ENCODE measurements at places on chromosomes 4 and X.

- DNase-seq, result peak; percentile 58
These were observed 98.8 kb upstream of the IQCM start for GRCh38 chr4:149914119-149915115.

DNA sequence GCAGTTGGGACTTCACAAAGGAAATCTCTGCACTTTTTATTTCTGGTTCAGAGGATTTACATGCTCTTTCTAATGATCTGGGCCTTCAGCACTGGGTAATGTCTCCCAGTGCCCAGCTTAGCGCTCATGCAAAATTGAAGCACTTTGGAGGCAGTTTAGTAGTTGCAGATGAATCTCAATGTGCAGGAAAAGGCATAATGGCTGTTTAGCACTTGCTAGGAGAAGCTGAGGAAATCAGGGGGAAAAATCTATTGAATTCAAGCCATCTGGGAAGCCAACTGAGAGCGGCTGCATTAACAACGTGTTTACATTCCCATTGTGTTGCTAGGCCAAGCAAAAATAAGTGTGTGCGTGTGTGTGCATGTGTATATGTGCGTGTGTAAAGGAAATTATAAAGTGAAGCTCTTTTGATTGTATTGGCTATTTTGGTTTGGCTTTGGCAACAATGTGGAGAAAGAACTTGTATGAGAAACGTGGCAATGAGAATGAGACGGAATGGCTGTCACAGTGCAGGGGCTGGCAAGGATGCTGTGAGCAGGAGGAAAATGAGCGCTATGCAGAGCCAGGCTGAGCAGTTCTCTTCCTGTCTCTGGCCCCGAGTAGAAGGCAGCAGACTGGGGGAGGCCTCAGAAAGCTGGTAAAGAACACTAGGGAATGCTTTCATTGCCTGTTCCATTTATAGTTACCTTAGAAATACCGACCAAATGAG, 231.5 kb downstream of the UNC5C start:
- DNase-seq, result no peak

- DNase-seq, result no peak
These were observed 3.8 kb downstream of the CPE start for GRCh38 chr4:165382640-165383039.

- no peak for DNase-seq
These were observed 163.9 kb upstream of the ADGRL3 start for GRCh38 chr4:61036071-61036684.

DNA sequence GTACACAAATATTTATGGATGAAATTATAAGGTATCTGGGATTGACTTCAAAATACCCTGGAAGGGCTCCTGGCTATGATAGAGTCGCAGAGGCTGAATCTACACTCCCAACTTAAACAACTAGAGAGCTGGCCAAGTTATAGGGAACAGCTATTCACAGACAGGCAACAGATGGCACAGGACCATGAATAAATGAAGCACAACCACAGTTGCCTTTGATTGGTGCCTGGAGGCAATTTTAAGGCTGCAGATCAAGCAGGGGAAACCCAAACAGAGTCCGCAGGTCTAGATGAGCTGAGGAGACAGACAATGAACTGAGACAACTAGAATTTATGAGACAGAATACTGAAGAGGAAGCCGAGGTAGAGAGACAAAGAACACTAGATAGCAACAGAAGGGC, 155.9 kb downstream of the EVC2 start:
- no peak for DNase-seq

GRCh38 chr4:109410776-109411175, 22.8 kb upstream of the SEC24B start:
- no peak for DNase-seq

DNA sequence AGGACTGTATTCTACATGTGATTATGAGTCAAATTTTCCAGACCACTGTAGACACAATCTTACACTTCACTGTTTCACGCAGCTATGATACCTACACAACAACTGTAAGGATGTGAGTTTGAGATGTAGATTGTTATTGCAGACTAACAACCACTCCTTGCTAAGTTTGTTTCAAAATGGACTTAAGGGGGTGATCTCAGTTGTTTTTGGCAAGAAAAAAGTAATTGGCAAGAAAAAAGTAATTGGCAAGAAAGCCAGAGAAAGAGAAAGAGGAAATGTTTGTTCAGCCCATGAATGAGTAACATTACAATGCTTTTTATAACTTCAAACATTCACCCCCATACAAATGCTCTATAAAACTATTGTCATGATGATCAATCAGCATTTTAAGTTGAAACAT, 466.4 kb downstream of the DMD start:
- DNase-seq, result no peak

DNA sequence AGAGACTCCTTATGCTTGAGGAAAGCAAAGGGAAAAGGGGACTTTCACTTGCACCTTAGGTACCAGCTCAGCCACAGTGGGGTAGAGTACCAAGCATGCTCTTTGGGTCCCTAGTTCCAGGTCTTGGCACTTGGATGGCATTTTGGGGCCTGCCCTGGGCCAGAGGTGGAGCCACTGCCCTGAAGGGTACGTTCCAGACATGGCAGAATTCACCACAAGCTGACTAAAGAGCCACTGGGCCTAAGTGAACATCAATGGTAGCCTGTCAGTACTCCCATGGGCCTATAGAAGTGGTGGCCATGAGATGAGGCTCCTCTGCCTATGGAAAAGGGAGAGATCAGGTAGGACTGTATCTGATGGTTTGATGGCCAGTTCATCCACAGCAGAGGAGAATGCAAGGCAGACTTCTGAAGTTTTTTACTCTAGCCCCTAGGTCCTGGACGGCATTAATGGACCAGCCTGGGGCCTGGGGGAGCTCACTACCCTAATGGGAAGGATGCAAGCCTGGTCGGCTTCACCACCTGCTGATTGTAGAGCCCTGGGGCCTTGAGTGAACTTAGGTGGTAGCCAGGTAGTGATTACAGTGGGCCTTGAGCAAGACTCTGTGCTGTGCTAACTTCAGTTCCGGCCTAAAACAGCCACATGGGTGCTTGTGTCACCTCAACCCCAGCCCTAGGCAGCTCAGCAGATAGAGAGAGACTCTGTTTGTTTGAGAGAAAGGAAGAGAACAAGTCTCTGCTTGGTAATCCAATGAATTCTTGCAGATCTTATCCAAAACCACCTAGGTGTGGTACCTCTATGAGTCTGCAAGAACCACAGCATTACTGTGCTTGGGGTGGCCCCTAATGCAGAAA, 19.8 kb upstream of the HSFX4 start:
- DNase-seq, result peak; percentile 51

DNA sequence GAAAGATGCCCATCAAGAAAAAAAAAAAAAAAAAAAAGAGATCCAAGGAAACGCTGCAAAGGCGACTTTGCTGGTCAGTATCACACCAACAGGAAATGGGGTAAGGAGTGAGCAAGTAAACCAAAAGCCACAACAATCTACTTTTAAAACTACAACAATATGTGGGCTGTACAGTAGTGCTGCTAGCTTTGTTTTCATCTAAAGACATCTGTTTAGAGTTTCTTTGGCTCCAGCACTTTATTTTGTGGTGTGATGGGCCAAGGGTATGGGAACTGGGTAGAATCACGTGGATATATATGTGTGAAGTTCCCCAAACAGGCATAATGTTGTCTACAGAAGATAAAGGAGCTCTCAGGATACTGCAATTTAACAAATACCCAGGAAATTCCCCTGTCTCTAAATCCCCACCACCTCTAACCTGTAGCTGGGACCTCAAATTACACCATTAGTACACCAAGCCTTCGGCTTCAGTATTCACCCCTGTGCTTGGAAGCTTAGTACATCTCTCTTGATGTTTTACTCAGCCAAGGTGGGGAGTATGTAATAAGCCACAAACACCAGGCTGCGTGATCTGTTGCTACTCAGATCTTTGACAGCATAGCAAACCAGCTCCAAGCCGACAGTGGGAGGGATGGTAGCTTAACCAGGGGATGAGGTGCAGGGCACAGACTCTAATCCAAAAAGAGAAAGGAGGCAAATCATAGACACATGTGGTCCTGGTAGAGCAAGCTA, 207.9 kb downstream of the HS6ST2 start:
- DNase-seq, result no peak

DNA sequence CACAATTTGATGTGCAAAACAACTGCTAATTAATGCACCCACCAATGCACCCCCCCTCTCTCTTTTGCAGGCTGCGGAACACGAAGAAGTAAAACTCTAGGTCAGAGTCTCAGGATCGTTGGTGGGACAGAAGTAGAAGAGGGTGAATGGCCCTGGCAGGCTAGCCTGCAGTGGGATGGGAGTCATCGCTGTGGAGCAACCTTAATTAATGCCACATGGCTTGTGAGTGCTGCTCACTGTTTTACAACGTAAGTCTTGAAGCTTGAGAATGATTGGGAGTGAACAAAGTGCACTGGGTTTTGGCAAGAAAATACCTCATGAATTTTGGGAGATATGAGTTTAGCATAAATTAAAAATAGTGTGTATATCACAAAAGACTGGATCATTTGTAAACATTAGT, 28.9 kb downstream of the TMPRSS11E start:
- no peak for DNase-seq

DNA sequence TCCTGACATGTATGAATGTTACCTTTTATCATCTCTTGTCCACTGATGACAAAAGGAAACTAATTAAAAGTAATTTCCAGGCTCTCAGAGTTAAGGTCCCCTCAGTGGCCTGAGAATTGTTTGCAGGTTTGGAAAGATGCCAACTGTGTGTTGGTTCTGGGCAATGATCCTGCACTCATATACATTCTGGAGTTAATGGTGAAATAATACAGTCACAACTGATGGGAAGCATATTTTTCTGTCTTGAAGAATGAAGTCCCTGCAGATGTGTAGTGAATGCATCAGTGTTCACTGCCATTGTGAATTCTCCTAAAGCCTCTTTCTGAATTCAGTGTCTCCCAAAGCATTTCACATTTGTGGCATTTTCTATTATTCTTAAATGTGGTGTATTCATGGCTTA, 238.1 kb upstream of the PPP1R2C start:
- no peak for DNase-seq

DNA sequence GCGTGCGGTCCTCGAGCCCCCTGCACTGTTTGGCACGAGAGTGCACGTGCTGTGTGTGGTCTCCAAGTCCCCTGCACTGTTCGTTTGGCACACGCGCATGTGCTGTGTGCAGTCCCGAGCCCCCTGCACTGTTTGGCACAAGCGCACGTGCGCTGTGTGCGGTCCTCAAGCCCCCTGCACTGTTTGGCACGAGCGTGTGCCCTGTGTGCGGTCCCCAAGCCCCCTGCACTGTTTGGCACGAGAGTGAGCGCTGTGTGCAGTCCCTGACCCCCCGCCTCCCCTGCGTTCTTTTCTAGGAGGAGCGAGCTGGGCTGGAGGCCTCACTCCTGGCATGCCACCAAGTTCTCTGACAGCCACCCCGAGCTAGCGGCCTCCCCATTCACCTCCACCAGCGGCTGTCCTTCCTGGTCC, 76.5 kb upstream of the CLDN34 start:
- no peak for DNase-seq

GRCh38 chr4:168099195-168099594, 6.9 kb downstream of the ANXA10 start:
- no peak for DNase-seq

DNA sequence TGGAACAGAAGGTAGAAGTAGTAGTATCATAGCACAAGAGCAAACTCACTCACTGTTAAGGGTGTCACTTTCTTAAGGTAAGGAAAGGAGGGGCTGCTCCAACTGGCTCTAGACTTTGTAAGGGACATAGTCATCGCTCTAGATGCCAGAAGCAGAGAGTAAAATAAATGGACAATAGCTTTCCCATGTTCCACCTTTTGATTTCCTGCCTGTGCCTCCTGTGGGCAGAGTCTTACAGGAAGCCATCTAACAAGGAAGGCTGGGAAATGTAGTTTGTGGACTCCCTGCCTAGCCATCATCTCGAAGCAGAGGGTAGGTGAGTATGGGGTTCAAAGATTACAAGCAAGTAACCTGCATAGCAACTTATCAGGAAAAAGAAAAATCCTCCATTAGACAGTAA, 1.7 kb upstream of the METTL14 start:
- DNase-seq, result peak; percentile 9

DNA sequence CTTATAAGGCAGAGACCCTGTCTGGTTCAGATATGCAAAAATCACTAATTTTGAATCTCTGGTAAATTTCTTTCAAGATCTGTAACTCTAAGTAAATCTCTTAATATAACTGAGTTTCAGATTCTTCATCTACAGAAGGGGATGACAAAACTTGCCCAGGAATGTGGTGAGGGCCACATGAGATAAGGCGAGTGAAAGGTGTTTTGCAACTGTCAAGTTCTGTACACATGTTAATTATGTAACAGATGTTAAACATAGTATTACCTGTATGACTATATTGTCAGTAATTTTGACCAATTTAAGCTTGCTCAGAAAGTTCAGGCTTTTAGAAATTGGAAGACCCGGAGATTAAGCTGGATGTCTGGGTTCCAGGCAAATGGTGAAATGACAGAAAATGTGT, 549 bp upstream of the GLRB start:
- no peak for DNase-seq

GRCh38 chr4:171947400-171947799, 134.2 kb downstream of the GALNTL6 start:
- no peak for DNase-seq

DNA sequence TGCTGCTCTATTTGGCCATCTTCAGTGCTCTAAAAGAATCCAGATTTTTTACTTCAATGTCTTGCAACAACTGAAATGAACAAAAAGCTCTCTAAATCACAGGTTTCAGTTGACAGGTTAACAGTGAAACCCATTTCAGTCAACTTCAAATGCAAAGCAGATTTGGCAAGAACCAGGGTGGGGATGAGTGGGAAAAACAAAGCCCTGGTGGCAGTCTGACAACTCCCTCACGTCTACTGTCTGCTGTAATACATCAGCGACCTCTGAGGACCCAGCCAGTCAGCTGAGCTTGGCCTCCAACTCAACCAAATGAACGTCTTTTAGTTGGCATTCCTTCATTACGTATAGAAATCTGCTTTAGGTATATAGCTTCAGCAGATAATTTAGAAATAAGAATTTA, 95.8 kb downstream of the COL25A1 start:
- DNase-seq, result no peak

DNA sequence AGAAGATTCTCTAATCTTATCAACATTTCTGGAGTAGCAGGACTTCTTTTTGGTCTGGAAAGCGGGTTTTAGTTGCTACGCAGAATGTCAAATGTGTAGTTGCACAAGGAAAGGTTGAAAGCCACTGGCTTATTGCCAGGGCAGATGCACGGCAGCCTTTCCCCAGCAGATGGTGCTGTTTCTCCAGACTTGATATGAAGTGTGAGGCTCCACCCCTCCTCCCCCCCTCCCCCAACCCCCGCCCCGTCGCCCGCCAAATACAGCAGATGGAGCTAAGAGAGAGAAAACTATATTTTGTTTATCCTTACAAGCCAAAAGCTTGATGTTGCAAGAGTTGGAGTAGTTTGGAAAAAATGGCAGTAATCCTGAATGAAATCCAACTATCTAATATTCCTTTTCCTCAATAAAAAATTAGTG, 32.0 kb downstream of the ENOPH1 start:
- DNase-seq, result peak; percentile 86

DNA sequence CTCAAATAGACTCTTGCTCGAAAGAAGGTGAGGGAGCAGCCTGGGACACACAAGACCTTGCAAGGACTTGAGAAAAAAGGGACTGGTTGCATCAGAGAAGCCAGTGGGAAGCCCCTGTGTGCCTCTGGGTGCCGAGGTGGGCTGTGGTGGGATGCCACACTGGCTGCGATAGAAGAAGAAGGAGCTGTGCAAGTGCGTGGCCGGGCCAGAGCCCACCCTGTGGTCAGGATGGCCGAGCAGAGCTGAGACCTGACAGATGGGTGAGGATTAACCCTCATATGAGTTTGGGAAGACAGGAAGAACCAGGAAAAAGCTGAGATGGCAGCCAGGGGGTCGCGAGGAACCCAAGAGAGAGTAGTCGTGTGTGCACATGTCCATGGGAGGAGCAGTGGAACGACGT, 44.6 kb upstream of the HGFAC start:
- no peak for DNase-seq
